ENCODE measurements at places on chromosomes 1 and 21. TPM values are rescaled to one million over a fixed set of nuclear protein-coding genes. Genes with fewer than 3 reads are reported as not detected.

- DNase-seq = no peak
Observed at GRCh38 chr1:18512883-18513282, 32.2 kb downstream of the KLHDC7A start.

GRCh38 chr1:112395256-112395820, 676 bp upstream of the CTTNBP2NL start:
- DNase-seq = no peak

DNA sequence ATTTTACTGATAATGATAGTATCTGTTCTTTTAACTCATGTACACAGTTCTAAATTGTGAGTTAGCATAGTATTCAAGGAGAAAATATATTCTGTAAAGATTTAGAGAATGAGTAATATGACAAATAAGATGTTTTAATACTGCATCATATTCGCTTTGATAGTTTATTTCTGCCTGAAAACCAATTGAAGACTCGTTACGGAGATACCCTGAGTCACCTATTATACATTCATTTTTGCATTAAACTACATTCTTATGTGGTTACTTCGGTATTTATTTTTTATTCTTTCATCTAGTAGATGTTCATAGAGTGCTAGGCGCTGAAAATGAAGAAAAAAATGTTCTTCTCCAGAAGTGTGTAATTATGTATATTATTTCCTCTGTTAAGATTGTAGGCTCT, 5.3 kb downstream of the UHMK1 start:
- DNase-seq = no peak

DNA sequence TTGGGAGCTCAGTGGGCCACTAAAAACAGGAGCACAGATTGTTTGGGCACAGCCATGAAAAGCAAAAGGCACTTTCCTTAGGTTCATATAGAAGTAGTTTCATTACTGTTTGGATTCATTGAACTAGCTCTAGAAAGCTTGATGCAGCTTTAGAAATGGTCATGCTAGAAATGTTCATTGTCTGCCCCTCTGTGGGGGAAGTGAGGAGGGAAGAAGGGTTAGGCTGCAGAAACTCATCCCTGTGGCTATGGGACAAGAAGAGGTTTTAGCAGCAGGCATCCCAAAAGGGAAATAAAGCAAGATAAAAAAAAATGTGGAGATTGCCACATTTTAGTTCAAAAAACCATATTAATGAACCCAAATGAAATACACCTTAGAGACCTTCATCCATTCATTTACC, 359.6 kb upstream of the PTBP2 start:
- DNase-seq = no peak

DNA sequence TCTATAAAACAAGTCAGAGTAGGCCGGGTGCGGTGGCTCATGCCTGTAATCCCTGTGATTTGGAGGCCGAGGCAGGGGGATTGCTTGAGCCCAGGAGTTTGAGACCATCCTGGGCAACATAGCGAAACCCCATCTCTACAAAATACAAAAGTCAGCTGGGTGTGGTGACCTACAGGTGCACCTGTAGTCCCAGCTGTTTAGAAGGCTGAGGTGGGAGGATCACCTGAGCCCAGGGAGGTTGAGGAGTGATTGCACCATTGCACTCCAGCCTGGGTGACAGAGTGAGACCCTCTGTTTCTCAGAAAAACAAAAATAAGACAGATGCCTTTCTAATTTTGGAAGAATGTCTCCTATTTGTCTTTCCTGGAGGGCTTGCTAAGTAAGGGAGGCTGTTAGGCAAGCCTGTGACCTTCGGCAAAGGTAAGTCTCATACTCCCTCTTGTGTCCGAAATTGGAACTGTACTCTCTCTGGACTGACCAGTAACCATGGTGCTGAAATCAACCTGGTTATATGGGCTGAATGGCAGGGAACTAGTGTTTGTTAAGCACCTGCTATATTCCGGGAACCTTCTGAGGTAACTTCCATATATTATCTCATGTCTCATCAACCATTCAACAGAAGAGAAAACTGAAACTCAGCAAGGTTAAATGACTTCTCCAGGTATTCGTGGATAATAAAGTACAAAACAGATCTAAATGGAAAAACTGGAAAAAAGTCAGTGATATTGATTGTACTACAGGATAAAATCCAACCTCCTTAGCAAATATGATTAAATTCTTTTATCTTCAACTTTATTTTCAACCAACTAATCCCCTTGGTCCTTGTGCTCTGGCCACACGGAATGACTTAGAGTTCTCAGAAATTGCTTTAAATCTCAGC, 11.8 kb upstream of the RAB3B start:
- peak; percentile 76 for DNase-seq

DNA sequence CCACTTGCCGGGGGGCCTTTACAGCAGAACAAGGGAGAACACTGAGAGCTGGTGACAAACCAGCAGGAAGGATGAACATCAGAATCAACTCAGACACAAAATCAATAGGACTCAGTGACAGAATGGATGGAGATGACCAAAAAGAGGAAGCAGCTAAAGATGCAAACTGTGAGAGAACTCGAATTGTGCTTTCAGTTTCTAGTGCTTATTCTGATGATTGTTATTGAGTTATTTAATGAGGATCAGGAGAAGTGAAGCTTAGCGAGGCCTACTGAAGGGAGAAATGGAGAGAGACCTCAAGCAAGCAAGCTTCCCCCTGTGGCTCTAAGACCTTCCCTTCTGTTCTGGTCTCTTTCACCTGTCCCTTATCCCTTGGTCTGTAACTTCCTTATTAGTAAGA, 30.3 kb upstream of the TMEM125 start:
- no peak for DNase-seq

DNA sequence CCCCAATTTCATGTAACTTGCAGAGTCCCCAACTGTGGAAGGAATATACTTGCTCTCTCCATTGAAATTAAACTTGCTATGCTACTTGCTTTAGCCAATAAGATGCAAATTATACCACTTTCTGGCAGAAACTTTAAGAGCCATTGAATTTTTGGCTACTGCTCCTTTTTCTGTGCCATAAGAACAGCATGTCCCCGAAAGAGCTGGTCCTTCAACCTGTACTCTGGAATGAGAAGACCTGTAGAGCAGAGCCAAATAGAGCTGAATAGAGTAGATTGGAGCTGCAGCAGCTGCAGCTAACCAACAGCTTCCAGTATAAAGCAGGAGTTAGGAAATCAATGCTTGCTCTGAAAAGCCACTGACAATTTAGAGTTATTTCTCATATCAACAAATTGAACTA, 472.3 kb upstream of the B3GALT2 start:
- DNase-seq = no peak

- no peak for DNase-seq
Observed at GRCh38 chr1:232140419-232141166, 489.3 kb downstream of the SIPA1L2 start.

GRCh38 chr1:169943963-169944526, 50.3 kb upstream of the SCYL3 start:
- no peak for DNase-seq

FCRL5 gene
- 0.05 TPM for polyA plus RNA-seq

UBXN10 gene
- 0.15 TPM for polyA plus RNA-seq
